ENCODE measurements at places on chromosomes 6 and 20.

DNA sequence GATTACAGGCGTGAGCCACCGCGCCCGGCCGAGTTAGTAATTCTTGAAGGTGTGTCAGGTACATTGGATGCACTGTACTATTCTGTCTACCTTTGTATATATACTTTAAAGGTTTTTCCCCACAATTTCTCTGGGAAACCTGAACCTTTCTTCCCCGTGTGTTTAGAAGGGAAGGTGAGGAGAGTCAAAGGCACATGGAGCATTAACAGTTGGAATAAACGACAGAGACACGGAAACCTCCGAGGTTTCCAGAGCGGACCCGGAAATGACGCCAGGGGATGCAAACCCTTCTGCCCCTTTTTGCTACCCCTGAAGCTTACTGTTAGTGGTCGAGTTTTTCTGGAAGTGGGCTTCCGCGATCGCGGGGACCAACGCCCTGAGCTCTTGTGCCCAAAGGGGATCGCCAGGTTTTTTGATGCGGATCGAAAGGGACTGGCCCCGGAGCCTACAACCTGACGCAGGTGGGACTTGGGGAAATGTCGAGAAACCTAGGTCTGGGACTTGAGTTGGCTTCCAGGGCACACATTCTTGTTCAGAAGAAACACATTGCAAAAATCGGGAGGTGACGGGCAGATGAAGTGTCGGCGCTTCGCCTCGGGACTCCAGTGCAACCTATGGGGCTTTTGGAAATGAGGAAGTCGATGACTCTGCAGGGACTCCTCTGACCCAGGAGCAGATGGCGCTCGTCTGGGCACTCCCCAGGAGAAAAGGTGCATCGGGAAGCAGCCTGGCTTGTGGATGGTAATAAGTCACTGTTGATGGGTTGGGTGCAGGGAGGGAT lies 218.2 kb downstream of the OR2B2 start:
- DNase-seq: peak; percentile 60

- DNase-seq: peak; percentile 52
Observed at GRCh38 chr6:141464490-141464889, 668.2 kb upstream of the GJE1 start.

DNA sequence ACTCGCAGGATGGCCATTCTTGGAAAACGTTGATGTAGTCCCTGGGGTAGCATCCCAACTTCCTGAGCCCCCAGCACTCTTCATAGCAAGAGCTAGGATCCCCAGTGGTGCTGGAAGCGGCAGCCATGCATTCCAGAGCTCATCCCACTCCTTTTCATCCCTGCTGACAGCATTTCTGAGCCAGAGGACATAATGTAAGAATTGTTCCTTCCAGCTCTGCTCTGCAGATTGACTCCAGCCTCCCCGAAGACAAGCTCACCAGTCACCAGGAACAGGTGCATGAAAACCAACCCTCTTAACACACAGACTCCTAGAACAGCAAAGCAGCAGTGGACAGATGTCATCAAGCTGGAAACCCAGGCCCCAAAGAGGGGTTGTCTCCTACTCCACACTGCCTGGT lies 3.8 kb downstream of the SLC13A3 start:
- no peak for DNase-seq

DNA sequence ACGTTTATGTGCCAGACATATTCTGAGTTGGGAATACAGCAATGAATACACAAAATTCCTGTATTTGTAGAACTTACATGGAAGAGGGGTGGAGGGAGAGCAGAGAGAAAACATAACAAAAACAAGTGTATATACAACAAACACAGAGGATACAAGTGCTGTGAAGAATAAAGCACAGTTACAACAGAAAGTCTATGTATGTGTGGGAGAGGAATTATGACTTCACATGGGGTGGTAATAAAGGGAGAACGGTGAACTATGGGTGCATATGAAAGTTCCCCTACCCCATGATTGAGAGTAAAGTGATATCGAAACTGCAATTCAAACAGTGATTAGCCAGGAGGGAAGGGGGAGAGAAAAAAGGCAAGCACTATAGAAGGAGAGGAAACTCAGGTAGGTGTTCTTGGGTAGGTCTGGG lies 24.6 kb downstream of the HBS1L start:
- no peak for DNase-seq

DNA sequence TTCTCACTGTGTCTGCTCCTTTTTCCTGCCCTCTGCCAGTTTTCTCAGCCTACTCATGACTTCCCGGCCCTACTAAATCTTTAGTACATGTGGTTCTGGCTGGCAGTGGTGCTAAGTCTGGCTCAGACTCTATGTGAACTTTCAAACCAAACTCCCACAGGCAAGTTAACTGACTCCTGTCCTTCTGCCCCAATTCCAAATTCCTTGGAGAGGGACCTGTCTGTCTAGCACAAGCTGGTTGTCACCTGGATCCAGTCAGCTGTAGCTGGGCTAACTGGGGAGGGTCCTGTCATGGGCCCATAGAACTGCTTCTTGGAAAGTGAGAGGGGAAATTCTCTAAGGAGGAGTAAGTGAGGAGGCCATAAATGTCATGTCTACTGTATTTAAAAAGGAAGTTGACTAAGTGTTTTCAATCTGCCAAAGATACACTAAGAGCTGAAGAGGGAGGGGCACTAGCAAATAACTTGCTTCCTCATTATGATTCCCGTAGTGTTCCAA lies 240.1 kb downstream of the KCNQ5 start:
- DNase-seq: no peak

- DNase-seq: no peak
Observed at GRCh38 chr6:75460681-75461080, 32.9 kb downstream of the FILIP1 start.

DNA sequence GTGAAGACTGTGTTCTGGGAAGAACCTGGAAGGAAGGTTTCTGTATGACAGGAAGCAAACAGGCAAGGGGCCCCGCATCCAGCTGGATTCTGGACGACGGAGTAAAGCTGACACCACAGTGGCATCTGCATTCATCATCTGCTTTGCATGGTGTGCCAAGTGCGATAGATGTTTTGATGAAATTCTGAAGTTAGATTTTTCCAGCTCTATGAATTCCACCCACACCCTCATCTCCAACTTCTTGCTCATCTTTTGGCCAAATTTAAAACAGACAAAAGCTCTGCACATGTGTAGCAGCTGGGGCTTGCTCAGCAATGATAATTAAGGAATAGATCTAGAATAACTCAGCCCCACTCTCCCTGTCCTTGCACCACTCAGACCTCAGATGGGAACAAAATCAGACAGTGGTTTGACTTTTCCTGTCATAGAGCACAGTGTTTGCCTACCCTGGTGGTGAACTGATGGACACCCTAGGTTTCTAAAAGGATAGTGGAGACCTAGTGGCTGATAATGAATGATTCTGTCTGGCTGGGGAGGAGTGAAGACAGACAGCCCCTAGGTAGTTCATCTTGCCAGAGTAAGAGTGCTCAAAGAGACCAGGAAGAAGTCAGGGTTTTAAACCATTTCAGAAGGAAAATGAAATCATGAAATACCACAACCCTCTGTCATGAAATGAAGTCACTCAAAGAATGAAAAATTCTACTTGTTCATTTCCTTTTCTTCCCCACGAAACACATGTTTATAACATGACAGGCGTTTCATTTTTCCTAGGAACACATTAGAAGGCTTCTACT lies 85.8 kb downstream of the BCAS1 start:
- no peak for DNase-seq

GRCh38 chr6:166836785-166837718 lies 119.3 kb downstream of the RNASET2 start:
- DNase-seq: no peak

- no peak for DNase-seq
Observed at GRCh38 chr6:145372671-145373151, 362.6 kb downstream of the EPM2A start.

DNA sequence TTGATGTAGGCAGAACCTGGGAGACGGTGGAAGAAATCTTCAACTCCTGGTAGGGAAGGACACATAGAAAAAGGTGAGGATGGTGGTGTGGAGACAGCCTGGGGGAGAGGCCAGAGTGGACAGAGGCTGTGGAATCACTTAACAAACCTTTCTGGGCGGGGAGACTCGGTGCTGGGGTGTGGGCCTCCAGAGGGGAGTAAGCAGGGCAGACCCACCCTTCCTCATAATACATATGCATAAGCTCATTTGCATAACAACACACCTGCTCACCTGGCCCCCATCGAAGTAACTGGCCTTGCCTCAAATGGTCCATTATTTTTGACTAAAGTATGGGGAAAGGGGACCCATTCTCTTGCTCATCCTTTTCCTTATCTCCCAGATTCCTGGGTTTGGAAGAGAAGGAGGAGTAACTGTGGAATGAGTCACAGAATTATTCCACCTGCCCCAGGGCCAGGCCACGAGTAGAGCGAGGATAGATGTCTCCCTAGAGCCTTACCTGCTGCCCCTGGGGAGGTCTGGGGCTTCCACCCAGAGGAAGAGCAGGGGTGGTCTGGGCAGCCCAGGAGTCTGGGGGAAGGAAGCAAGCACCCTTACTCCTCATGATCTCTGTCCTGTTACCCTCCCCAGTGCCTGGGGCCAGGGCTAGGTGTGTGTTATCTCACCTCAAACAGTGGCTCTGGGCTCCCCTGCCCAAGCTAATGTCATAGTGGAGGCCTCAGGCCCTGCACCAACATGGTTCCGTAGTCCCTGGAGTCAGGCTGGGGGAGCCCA lies 10.7 kb upstream of the VEGFA start:
- DNase-seq: no peak

GRCh38 chr20:35994994-35995453 lies 26.6 kb downstream of the CNBD2 start:
- DNase-seq: peak; percentile 69

- DNase-seq: peak; percentile 39
Observed at GRCh38 chr6:99002831-99003230, 55.1 kb upstream of the FBXL4 start.

- no peak for DNase-seq
Observed at GRCh38 chr20:7361321-7361720, 578.9 kb downstream of the HAO1 start.

GRCh38 chr6:167235005-167235404 lies 56.1 kb upstream of the UNC93A start:
- no peak for DNase-seq

DNA sequence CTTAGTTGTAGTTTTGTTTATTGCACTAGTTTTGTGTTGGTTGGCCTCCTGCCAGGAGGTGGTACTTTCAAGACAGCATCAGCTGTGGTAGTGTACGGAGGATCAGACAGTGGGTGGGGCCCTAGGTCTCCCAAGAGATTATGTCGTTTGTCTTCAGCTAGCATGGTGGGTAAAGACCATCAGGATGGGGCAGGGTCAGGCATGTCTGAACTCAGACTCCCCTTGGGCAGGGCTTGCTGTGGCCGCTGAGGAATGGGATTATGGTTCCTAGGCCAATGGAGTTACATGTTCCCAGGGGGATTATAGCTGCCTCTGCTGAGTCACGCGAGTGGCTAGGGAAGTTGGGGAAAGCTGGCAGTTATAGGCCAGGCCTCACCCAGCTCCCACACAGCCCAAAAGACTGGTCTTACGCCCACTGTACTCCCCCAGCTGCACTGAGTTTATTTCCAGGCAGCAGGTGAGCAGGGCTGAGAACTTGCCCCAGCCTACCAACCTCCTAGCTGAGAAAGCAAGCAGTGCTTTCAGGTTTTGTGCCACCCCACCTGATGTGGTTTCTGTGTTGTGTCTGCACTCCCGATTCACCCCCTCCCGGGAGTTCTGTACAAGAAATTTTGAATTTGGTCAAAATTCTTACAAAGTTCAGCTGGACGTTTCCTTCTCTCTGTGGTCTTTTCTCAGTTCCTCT lies 24.7 kb downstream of the ZSCAN31 start:
- DNase-seq: no peak

GRCh38 chr20:37361336-37361735 lies 15.4 kb downstream of the SRC start:
- no peak for DNase-seq

DNA sequence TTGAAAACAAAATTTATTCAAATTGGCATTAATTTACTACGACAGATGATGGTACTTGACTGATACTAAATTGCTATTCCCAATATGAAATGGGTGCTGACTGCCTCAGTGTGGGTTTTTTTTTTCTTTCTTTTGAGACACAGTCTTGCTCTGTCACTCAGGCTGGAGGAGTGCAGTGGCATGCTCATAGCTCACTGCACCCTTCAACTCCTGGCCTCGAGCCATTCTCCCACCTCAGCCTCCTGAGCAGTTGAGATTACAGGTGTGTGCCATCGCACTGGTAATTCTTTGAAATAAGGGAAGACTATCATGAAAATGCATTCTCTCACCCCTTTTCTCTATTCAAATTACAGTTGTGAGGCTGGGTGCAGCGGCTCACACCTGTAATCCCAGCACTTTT lies 22.5 kb downstream of the PDSS2 start:
- DNase-seq: no peak

DNA sequence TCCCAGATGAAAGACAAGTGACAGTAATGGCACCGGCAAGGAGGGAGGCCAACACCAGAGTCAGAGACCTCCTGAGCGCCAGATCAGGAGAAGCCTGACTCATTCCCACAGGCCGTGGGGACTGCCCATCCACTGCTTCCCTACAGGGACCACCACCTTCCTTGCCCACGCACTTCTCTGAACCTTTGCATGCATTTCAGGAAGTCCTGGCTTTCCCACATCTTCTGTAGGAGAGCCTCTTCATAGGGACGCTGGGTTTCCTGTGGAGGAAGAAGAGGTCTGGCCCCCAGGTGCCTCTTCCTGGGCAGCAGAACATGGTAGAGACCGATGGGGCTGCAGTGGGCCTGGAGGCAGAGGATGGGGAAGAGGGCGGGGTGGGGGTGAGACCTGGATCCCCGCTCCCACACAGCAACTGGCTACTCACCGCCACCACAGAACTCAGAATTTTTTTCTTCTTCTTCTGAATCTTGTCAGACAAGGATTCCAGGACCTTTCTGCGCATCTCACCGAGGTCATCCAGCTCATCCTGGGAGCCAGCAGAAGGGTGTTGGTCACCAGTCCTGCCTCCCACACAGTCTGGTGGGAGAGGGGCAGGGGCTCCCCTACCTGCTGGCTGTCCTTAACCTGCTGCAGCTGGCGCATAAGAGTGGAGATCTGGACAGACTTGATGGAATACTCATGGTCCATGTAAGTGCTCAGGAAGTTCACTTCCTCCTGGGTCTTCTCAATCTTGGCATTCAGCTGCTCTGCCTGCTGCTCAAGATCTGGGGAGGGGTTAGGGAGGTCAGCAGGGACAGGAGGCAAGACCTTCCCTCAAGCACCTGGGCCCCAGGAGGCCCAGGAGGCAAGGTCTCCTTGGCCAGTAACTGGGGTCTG lies 13.7 kb downstream of the C20orf96 start:
- DNase-seq: no peak

DNA sequence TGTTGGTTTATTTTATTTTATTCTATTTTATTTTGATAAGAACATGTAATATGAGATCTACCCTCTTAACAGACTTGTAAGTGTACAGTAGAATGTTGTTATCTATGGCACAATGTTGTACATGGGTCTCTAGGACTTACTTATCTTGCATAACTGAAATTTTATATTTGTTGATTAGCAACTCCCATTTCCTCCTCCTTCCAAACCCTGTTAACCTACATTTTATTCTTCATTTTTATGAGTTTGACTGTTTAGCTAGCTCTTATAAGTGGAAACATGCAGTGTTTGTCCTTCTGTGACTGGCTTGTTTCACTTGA lies 37.9 kb upstream of the BCAS1 start:
- DNase-seq: no peak
